ENCODE measurements at places on chromosomes 7 and 10. TPM values are rescaled to one million over a fixed set of nuclear protein-coding genes. Genes with fewer than 3 reads are reported as not detected.

MCU gene
- total RNA-seq: 38.6 TPM

TFEC gene
- total RNA-seq: not detected

HOXA10 gene
- 41.1 TPM for total RNA-seq

EPHA1 gene
- not detected for total RNA-seq

CLRN3 gene
- not detected for total RNA-seq

TRIL gene
- total RNA-seq: not detected

- H3K4me1 ChIP-seq: peaks cover 36% of the 10 kb centered on the region
- H3K4me3 ChIP-seq: no peak overlapping the region
- H3K27me3 ChIP-seq: peaks cover 2% of the 10 kb centered on the region
- H3K27ac ChIP-seq: 0 out of 2 replicates have a peak overlapping the region, but pooled peaks have one; percentile 0
These were observed 12.8 kb upstream of the ARID5B start for GRCh38 chr10:61888744-61889143.

GRCh38 chr10:3791974-3792633 lies 7.1 kb upstream of the KLF6 start:
- DNase-seq: no peak
- H3K4me3 ChIP-seq: no peak overlapping the region
- peaks cover 20% of the 10 kb centered on the region for H3K4me1 ChIP-seq

- DNase-seq: peak; percentile 22
- H3K36me3 ChIP-seq: peaks cover 8% of the 10 kb centered on the region
- peak overlapping the region; percentile 81 for H3K27ac ChIP-seq
These were observed 80.2 kb downstream of the PRTFDC1 start for GRCh38 chr10:24872049-24872789.

GRCh38 chr10:35942057-35942456 lies 300.0 kb upstream of the FZD8 start:
- H3K4me1 ChIP-seq: no peaks in the 10 kb centered on the region
- no peak overlapping the region for H3K4me3 ChIP-seq
- H3K36me3 ChIP-seq: no peaks in the 10 kb centered on the region
- H3K27ac ChIP-seq: no peak overlapping the region
- peaks cover 18% of the 10 kb centered on the region for H3K27me3 ChIP-seq

DNA sequence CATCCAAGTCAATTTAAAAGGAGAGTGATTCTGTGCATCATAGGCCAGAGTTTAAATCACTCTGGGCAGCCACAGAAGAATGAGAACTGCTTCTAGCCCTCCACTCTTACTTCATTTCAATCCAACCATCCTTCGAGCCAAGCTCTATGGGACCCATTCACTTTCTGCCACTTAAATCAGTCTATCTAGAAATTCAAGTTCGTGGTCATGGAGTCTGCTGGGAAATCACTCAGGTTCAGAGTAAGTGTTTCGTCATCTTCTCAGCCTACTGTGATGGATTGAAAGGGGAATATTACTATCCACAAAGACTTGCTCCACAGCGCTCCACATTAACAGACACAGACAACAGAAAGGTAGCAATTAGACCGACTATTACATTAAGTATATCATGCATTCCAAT lies 4.6 kb downstream of the DCLRE1C start:
- H3K27ac ChIP-seq: no peak overlapping the region
- H3K4me1 ChIP-seq: peaks cover 20% of the 10 kb centered on the region
- H3K36me3 ChIP-seq: peaks cover 12% of the 10 kb centered on the region
- DNase-seq: no peak

GRCh38 chr7:149802966-149803365 lies 29.6 kb upstream of the ZNF467 start:
- H3K27ac ChIP-seq: no peak overlapping the region
- peaks cover 13% of the 10 kb centered on the region for H3K27me3 ChIP-seq
- DNase-seq: no peak
- H3K36me3 ChIP-seq: no peaks in the 10 kb centered on the region
- no peak overlapping the region for H3K4me3 ChIP-seq

GRCh38 chr7:103702454-103702853 lies 256.4 kb upstream of the SLC26A5 start:
- H3K4me1 ChIP-seq: peaks cover 17% of the 10 kb centered on the region
- no peak overlapping the region for H3K4me3 ChIP-seq
- H3K36me3 ChIP-seq: no peaks in the 10 kb centered on the region
- peaks cover 3% of the 10 kb centered on the region for H3K27me3 ChIP-seq

DNA sequence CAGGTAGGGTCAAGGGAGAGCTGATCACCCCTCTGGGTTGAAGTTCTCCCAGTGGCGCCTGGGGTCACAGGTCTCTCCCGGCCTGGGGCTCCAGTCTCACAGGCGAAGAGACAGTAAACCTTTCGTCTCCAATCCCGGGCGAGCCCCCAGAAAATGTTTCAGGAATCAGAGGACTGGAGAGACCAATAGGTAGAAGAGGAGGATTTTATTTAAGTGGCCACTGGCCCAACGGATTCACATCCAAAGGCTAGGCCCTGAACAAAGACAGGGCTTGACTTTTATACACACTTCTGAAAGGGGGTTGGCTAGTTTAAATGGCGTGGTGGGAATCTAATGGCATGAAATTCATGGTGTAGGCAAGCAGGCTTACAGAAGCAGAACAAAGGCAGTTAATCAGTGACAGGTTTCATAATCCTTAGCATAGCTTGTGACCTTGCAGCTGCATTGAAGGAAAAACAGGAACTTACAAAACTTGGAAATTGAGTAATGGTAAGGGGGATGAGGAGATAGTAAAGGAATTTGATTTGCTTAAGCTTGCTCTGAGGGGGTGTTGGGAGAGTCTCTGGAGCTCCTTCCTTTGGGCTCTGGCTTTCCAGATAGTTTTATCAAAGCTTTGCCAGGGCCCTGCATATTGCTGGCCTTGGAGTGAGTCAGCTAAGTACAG lies 105.5 kb downstream of the TRIM24 start:
- H3K36me3 ChIP-seq: peaks cover 60% of the 10 kb centered on the region
- no peak overlapping the region for H3K4me3 ChIP-seq
- H3K4me1 ChIP-seq: no peaks in the 10 kb centered on the region
- DNase-seq: no peak

- H3K27me3 ChIP-seq: no peaks in the 10 kb centered on the region
- H3K27ac ChIP-seq: no peak overlapping the region
- DNase-seq: no peak
- H3K36me3 ChIP-seq: peaks cover 8% of the 10 kb centered on the region
These were observed 499.1 kb downstream of the ACTR3B start for GRCh38 chr7:153258686-153259085.

GRCh38 chr7:66170309-66171231 lies 34.6 kb upstream of the TPST1 start:
- no peak overlapping the region for H3K4me3 ChIP-seq
- DNase-seq: no peak
- H3K4me1 ChIP-seq: peaks cover 22% of the 10 kb centered on the region
- no peak overlapping the region for H3K27ac ChIP-seq
- no peaks in the 10 kb centered on the region for H3K27me3 ChIP-seq
- H3K36me3 ChIP-seq: no peaks in the 10 kb centered on the region

DNA sequence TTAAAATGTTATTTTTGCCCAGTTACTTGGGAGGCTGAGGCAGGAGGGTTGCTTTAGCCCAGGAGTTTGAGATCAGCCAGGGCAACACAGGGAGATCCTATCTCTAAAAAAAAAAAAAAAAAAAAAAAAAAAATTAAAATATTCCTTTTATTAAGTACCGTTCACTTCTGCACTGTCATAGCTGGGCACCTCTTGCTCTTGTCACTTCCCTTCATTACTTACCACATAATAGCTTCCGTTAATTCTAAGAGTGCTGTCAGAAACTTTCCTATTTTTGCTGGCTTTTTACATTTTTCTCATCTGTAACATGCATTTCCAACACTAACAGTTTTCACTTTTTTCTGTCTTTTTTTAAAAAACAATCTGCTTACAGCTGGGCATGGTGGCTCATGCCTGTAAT lies 132.9 kb downstream of the PIP4K2A start:
- no peak overlapping the region for H3K4me3 ChIP-seq
- H3K27me3 ChIP-seq: peaks cover 7% of the 10 kb centered on the region
- H3K36me3 ChIP-seq: peaks cover 32% of the 10 kb centered on the region
- DNase-seq: no peak
- H3K4me1 ChIP-seq: peaks cover 7% of the 10 kb centered on the region
- H3K27ac ChIP-seq: no peak overlapping the region

DNA sequence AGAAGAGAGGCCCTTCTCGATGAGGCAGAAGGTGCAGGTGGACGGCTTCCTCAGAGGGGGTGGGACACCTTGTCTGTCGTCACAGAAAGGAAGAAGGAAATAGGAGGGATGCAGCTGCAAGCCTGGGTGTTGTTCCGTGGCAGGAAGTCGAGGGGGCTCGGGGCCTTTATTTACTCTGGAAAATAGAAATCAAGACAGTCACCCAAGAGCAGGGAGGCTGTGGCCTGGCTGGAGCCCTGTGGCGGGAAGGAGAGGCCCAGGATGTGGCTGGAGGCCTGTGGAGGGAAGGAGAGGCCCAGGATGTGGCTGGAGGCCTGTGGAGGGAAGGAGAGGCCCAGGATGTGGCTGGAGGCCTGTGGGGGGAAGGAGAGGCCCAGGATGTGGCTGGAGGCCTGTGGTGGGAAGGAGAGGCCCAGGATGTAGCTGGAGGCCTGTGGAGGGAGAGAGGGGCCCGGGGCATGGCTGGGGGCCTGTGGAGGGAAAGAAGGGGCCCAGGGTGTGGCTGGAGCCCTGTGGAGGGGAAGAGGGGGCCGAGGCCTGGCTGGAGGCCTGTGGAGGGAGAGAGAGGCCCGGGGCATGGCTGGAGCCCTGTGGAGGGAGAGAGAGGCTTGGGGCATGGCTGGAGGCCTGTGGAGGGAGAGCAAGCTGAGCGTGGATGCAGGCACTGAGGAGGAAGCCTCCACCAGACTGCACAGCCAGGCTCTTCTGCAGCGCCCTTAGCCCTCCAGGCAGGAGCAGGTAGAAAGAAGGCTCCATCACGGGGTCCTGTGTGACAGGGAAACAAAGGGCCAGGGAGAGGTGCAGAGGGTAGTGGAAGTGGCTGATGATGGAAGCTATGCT lies 97.3 kb upstream of the SFMBT2 start:
- no peak for DNase-seq
- H3K4me1 ChIP-seq: no peaks in the 10 kb centered on the region
- no peak overlapping the region for H3K4me3 ChIP-seq
- no peaks in the 10 kb centered on the region for H3K36me3 ChIP-seq
- H3K27me3 ChIP-seq: no peaks in the 10 kb centered on the region

- peaks cover 59% of the 10 kb centered on the region for H3K4me1 ChIP-seq
- peak overlapping the region; percentile 85 for H3K27ac ChIP-seq
- H3K27me3 ChIP-seq: no peaks in the 10 kb centered on the region
- H3K4me3 ChIP-seq: peak overlapping the region; percentile 65
These were observed 59.1 kb downstream of the ZNF365 start for GRCh38 chr10:62433181-62433692.

- H3K4me3 ChIP-seq: peak overlapping the region; percentile 74
- peaks cover 77% of the 10 kb centered on the region for H3K4me1 ChIP-seq
- no peaks in the 10 kb centered on the region for H3K27me3 ChIP-seq
- DNase-seq: peak; percentile 85
These were observed 19.4 kb upstream of the TNS3 start for GRCh38 chr7:47601119-47601880.

DNA sequence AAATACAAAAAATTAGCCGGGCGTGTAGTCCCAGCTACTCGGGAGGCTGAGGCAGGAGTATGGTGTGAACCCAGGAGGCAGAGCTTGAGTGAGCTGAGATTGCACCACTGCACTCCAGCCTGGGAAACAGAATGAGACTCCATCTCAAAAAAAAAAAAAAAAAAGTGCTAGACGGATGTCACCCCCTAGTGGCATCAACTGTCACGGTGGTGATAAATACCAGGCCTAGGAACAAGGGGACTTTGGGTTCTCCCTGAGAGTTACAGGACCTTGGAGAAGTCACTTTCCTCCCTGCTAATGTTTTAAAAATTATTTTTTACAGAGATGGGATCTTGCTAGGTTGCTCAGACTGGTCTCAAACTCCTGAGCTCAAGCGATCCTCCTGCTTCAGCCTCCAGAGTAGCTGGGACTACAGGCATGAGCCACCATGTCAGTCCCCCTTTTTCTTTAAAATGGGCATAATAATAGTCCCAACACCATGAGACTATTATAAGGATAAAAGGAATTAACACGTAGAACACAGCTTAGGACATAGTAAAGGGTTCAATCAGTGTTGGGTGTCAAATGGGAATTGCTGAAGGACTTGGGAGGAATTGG lies 2.6 kb upstream of the TMEM130 start:
- H3K27me3 ChIP-seq: peaks cover 6% of the 10 kb centered on the region
- peak; percentile 16 for DNase-seq
- H3K4me3 ChIP-seq: no peak overlapping the region
- H3K4me1 ChIP-seq: no peaks in the 10 kb centered on the region
